ENCODE measurements at places on chromosomes 12 and 14. TPM values are rescaled to one million over a fixed set of nuclear protein-coding genes. Genes with fewer than 3 reads are reported as not detected.

LRTM2 gene
- total RNA-seq: not detected

GPR132 gene
- total RNA-seq: not detected

NEUROD4 gene
- total RNA-seq: not detected

PKP2 gene
- total RNA-seq: 17.2 TPM

EML5 gene
- total RNA-seq: not detected
